Amniotic epithelial cell (primary cell): ENCODE measurements at places on chromosomes 1 and 21.
A peak's percentile ranks its signal among the peaks of the same experiment; 100 is the strongest.

- peak; percentile 8 for DNase-seq
Measured at GRCh38 chr1:71106658-71107322, 26.0 kb upstream of the ZRANB2 start.

DNA sequence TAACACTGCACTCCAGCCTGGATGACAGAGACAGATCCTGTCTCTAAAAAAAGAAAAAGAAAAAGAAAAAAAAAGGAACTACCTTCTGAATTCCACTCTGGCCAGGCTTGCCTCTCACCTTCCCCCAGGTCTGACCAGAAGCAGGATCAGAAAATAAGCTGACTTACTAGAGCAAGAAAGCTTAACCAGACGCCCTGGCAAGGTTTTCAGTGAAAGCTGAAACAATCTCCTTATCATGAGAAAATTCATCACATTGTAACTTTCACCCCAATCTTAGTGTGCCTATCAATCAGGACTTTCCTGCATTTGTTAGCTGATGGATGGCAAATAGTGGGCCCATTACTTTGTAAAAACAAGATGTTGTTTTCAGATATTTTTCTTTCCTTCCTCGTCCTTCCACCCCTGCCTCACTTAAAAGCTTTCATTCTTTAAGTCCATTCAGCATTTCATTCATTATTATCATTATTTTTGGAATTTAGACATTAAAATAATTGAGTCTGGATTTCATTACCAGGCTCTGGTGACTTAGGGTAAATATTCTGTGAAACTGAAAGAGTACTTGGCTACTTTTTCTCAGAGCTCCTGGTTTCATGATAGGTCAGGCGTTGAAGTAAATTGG lies 96.5 kb upstream of the CD34 start:
- DNase-seq, result peak; percentile 29

- DNase-seq, result no peak
Measured at GRCh38 chr1:154773551-154773950, 96.5 kb downstream of the KCNN3 start.

DNA sequence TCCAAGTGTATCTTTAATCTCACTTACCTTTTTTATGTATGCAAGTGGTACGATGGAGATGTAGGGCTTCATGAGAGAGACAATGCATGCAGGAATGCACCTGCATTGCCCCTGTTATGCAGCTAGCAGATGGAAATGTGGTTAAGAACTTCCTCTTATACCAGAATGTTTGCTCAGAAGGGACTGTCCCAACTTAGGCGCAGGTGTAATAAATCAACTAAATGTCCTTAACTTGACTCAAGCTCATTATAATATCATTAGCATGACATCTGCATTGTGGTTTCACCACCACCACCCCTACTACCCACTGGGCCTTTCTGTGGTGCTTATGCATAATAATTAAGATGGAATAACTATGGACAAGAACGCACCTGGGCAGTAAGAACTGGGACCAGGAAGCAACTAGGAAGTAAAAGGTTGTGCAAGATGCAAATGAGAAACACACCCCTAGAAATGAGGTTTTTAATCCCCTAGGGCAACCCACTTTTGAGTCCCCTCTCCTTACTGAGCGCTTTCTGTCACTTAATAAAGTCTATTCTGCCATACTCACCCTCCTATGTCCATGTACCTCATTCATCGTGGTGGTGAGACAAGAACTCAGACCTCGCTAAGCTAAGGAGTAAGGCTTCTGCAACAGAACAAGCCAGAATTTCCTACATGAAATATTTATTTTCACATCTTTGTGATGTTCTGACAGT lies 1103.3 kb upstream of the B3GALT2 start:
- no peak for DNase-seq

GRCh38 chr1:70895531-70895930 lies 152.1 kb downstream of the PTGER3 start:
- DNase-seq, result no peak
